ENCODE measurements at places on chromosomes 2 and 18.

DNA sequence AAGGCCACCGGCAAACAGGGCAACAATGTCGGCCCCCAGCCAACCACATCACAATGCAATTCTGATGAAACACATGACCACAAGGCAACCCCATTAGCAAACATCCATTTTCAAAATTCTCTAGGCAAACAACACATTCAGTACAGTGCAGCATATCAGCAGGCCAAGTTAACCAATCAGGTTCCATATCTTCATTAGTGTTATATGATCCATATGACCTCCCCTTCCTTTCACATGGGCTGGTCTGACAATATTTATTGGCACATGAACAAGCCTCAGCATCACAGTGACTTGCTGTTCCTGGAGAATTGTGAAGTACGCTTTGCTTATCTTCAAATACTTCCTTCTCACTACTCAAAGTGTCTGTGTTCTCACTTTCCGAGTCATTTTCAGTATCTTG, 19.8 kb downstream of the RNF103 start:
- DNase-seq = no peak

DNA sequence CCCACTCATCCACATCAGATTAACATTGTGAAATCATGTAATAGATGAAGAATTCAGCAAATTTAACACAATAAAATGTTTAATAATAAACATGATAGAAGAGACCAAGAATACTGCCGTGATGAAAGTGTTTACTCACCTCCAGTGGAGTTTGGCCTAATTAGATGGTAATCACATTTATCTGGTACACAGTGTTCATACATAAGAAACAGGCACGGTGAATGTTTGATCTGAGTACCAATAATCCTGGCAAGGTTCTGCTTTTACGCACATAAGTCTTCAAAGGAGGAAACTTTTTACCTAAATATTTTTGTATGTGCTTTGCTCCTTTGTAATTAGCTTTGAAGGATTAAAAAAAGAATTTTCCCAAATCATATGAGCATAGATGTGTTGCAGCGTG, 122.5 kb downstream of the IRS1 start:
- no peak for DNase-seq

DNA sequence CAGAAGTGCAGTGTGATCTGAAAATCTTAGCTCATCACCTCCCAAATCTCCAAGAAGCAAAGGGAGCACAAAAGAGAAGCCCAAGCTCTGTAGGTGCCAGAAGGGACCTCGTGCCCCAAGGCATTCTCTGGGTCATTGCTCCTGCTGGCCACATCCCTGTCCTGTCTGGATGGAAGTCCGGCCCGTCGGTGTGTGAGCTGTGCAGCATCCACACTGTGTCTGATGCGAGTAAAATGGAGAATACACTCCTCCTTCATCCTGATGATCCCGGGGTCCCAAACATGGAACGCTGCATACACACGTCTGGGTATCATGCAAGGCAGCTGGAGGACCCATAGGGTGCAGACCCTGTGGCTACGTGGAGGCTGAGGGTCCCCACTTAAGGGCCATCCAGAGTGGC, 851.4 kb downstream of the GALR1 start:
- no peak for DNase-seq

GRCh38 chr18:51361130-51361860, 163.8 kb upstream of the MEX3C start:
- DNase-seq = no peak

GRCh38 chr2:621303-622099, 55.7 kb downstream of the TMEM18 start:
- DNase-seq = no peak

DNA sequence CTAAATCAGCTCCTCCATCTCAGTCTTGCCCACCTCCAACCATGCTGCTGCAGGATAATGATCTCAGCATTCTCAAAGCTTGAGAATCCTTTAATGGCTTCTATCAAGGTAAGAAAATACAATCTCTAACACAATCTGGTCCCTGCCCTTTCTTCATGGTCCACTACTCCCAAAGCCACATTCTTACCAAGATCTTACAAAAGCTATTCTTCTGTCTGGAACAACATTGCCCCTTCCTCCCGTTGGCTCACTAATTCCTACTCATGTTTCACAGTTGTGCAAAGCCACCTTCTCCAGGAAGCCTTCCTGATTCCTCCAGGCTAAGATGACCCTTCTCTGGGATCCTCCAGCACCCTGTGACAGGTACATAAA, 5.9 kb upstream of the SFXN5 start:
- DNase-seq = no peak

DNA sequence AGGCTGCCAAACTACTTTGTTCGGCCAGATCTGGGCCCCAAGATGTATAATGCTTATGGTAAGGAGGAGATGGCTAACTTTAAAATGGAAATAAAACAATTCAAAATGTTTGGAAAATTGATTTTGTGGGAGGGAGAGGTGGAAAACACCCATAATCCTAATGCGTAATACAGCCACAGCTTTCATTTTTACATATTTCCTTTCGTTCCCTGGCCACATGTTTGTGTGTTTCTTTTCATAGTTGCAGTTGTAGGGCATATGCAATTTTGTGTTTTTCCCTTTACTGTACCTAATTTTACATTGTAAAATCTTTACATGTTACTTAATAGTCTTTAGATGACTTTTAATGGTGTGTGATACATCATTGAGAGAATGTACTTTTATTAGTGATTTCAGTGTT, 44.6 kb downstream of the KDM3A start:
- no peak for DNase-seq

DNA sequence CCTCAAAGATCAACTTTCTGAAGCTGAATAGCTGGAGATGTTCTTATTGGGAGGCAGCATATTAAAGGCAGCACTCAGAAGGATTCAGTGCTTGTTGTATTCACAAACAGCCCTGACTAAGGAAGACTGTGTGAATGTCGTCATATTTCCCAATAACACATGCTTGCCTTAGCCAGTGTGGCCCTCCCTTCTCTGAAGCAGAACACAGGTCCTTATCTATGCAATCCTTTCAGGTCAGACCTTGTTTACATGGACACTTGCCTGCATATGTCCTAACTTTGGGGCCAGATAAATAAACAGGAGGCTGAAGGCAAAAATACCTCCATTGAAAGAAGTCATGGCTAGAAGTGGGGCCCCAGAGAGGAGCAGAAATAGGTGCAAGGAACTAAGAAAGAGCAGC, 97.2 kb downstream of the SLC4A3 start:
- DNase-seq = no peak

- DNase-seq = no peak
Observed at GRCh38 chr18:48925491-48925780, 25.3 kb downstream of the SMAD7 start.

- no peak for DNase-seq
Observed at GRCh38 chr2:76310894-76311633, 600.3 kb upstream of the GCFC2 start.

GRCh38 chr18:57029761-57030160, 117.1 kb upstream of the BOD1L2 start:
- DNase-seq = no peak

DNA sequence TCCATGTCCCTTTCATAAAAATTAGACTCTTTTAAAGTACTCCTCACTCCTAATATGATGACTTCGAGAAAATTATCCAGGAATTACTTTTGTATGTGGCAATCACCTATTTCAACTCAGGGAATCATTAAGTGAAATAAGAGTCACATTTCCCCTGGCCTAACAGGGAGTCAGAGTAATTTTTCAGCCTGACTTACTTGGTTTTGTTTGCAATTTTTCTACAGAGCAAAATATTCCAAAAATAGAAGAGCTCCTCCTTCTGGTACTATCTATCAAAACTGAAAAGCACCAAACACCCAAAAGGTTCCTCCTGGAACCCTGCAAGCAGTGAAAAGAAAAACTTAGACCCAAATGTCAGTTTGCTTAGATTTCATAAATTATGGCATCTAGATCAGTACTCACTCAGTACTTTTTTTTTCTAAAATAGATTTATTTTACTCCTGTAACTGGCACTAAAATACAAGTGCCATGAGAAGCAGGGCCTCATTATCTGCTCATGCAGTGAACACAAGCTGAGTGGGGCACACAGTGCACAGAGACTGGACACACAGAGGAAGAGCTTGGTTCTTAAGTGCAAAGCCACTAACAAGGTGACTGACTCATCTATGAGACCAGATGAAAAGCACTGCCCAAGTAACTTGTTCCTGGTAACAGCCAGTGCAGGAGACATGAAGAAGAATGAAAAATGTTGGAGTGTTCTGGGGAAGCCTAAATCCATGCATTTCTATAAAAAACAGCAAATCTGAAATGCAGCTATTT, 28.7 kb downstream of the ACAA2 start:
- no peak for DNase-seq

DNA sequence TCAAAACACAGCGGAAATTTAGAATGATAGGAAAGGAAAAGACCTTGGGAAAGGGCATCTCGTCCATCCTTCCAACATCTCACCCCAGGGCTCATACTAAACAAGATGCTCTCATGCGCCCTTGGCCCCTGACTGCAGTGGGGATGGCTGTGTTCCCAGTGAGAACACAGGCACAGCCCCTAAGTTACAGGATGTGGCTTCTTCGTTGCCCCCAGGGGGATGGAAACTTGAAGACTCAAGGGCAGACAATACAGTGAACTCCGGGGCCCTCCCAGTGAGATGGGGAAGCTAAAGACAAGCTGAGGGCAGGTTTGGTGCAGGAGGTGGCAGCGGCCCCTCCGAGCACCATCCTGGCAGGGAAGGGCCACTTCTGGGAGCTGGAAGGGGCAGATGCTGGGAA, 139.7 kb downstream of the INO80D start:
- DNase-seq = no peak

DNA sequence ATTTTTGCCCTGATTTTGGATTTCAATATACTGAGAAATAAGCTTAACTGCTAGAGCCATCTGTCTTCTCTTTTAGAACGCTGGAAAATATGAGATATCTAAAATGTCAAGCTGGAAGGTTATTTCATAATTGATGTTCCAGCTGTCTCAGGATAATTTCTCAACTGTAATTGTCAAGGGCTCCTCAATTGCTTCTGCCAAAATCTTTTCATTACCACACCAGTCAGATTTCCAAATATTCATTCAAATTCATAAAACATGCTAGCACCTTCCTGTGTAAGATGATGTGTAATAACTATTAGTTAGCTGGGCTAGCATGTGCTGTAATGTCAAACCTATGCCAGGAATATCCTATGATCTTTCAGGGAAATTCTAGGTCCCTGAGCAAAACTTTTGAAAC, 88.1 kb downstream of the TNFRSF11A start:
- DNase-seq = no peak
